ENCODE measurements at places on chromosomes 1 and 21. TPM values are rescaled to one million over a fixed set of nuclear protein-coding genes. Genes with fewer than 3 reads are reported as not detected.

CELA3A gene
- not detected for total RNA-seq

CAMK1G gene
- not detected for total RNA-seq

S100A12 gene
- total RNA-seq, result not detected

CRYAA gene
- total RNA-seq, result not detected

LGR6 gene
- not detected for total RNA-seq

RIMKLA gene
- 0.99 TPM for total RNA-seq

C1QTNF12 gene
- 1.2 TPM for total RNA-seq

KRTAP8-1 gene
- total RNA-seq, result not detected

PTTG1IP gene
- 79.9 TPM for total RNA-seq

RC3H1 gene
- total RNA-seq, result 37.9 TPM

RBP7 gene
- total RNA-seq, result not detected

S100A7A gene
- total RNA-seq, result not detected

NCAM2 gene
- not detected for total RNA-seq

TNFRSF4 gene
- 44.1 TPM for total RNA-seq

MCOLN3 gene
- 3.1 TPM for total RNA-seq

LRRC38 gene
- not detected for total RNA-seq

DISC1 gene
- 17.0 TPM for total RNA-seq

ADORA1 gene
- total RNA-seq, result not detected

OLFML3 gene
- 0.71 TPM for total RNA-seq

CNN3 gene
- total RNA-seq, result 0.92 TPM

G0S2 gene
- 0.64 TPM for total RNA-seq

S100A8 gene
- total RNA-seq, result not detected

KIAA0040 gene
- 67.1 TPM for total RNA-seq

TMOD4 gene
- total RNA-seq, result 2.7 TPM

TSACC gene
- 0.89 TPM for total RNA-seq

ADAMTS4 gene
- 1.3 TPM for total RNA-seq

All from activated CD4-positive, alpha-beta T cell treated with anti-CD3 and anti-CD28 coated beads, Interleukin-2, amount 10 ng/mL, durations not matched to agents 7 days and 5 days (primary cell).